Stimulated activated CD4-positive, alpha-beta T cell treated with anti-CD3 and anti-CD28 coated beads, Interleukin-1b, Interleukin-23, amount 100 ng/mL, for 1 hour (primary cell): ENCODE measurements at places on chromosomes 3 and 15.

DNA sequence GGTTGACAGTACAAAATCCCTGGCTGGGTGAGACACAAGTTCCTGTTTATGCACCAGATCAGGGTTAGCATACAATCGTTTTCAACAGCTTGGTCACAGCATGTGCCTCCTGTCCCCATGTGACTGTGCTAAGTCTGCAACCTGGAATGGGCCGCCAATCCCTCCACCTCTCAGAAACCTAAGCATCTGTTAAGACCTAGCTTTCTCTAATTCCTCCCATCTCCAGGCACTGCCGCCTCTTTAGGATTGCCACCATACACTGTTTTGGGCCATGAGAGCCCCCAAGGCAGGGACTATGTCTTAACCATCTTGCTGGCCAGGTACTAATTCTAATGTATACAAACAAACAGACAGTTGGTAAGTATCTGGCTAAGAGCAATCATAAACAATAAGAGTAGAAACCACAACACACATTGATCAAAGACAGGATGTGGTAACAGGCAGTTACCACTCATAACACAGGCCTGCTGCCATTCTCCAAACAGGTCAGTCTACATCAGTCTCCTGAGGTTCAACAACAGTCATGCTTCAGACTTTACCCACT, 25.6 kb downstream of the SEC22C start:
- no peak for DNase-seq

- no peak for DNase-seq
Measured at GRCh38 chr15:90598031-90598577, 68.4 kb downstream of the CRTC3 start.

- no peak for DNase-seq
Measured at GRCh38 chr3:86990734-86991481, at the start of gene VGLL3. TSS of gene VGLL3 (minus strand) at chr3:86991149. CDS start at chr3:86990743, 406 bp downstream.

DNA sequence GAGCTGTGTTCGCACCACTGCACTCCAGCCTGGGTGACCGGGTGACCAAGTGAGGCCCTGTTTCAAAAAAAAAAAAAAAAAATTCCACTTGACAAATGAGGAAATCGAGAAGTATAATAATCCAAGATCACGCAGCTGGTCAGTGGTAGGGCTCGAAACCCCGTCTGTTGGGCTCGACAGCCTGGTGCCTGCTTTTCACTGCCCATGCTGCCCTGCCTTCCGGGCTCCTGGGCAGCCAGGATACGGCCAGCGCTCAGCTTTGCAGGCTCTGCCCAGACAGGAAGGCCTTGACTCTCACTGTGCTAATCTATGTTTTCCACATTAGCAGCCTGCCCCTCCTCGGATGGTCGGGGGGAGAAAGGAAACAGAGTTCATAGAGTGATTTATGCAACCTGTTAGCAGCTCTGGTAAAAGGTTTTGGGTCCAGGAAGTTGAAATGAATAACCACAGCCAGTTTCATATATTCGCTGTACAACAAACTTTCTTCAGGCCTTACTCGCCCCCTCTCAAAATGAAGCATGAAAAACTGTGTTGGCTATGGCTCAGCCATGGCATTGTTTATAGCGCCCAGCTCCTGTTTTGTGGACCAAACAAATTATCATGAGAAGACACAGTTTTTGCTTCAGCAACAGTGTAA, 108.8 kb downstream of the XXYLT1 start:
- no peak for DNase-seq

GRCh38 chr3:55519019-55519418, 31.9 kb upstream of the WNT5A start:
- DNase-seq = no peak
